ENCODE measurements at places on chromosomes 2 and 18.

- DNase-seq, result no peak
Observed at GRCh38 chr2:156177654-156178053, 154.9 kb downstream of the NR4A2 start.

GRCh38 chr2:57515366-57515765 lies 531.2 kb upstream of the VRK2 start:
- DNase-seq, result no peak

- DNase-seq, result no peak
Observed at GRCh38 chr2:115422004-115422634, 979.7 kb downstream of the DPP10 start.

GRCh38 chr2:29898999-29899398 lies 22.4 kb downstream of the ALK start:
- no peak for DNase-seq

- peak; percentile 66 for DNase-seq
Observed at GRCh38 chr2:20050104-20050645, 1.3 kb downstream of the LAPTM4A start.

DNA sequence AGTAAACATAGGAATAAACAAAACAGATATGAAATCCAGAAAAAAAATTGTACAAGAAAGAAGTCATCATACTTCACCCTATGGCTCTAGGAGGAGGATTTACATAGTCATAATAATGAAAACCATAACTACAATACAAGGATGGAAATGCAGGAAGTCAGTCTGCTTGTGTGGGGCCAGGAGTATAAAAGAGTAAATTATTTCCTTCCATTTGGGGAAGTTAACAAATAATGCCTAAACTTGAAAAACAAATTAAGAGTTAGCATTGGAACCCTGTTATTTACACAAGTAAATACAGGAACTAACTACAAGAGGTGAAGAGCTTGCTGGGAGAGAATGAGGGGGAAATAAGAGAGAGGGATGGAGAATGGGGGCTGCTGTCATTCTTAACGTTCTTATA lies 15.4 kb downstream of the TMEM163 start:
- no peak for DNase-seq

DNA sequence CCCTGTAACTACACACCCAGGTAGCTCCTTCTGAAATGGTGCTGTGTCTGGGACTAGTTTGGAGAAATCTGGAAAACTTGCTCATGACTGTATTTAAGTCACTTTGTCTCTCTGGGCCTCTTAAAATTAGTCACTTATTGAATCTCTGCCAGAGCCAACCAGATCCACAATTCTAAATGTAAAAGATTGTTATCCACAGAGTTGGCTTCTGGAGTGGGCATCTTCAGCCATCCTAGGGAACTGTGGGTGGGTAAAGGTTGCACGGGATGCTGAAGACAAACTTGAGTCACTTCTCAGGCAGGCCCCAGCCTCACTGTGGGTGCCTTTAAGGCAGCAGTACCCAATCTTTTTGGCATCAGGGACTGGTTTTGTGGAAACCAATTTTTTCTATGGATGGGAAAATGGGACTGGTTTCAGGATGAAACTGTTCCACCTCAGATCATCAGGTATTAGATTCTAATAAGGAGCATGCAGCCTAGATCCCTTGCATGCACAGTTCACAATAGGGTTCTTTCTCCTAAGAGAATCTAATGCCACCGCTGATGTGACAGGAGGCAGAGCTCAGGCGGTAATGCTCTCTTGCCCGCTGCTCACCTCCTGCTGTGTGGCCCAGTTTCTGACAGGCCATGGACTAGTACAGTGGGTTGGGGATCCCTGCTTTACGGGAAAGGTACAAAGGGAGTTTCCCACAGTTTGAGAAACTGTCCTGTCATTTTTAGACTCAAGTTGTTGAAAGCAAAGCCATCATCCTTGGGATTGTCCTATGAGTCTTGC lies 98.3 kb upstream of the SPRED2 start:
- no peak for DNase-seq

DNA sequence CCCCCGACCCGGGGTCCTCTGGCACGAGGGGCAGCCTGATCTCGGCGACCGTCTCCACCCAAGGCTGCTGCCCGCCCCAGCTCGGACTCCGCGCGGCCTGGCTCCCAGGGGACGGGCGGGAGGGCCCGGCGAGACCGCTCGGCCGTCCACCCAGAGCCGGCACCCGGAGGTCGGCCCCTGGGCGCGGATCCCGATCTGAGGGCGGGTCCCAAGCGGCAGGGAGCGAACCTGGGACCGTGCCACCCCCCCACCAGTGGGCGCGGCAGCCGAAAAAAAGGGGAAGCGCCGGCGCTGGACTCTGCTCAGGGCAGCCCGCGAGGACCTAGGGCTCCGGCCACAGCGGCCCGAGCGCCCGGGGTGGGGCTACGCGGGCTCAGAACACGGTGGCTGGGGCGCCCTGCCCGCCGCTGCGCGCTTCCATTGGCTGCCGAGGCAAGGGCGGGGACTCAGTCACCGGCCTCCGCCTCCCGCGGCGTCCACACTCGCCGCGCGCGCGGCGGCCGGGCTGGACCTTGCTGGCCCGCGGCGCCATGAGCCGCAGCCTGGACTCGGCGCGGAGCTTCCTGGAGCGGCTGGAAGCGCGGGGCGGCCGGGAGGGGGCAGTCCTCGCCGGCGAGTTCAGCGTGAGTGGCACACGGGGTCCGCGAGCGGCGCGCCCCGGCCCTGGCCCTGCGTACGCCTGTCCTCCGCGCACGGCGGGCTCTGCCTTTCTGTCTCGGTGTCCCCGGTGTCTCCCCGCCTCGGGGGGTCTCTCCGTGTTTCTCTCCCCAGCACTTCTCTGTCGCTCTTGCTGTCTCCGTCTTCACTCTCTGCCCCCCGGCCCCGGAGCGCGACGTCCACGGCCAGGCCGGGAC lies at the start of gene PTPN18:
TSS of gene PTPN18 (plus strand) at position 479 of the 854 bp plus-strand sequence. CDS start at position 531, 52 bp downstream.
- DNase-seq, result peak; percentile 84

GRCh38 chr2:29662861-29663260 lies 258.5 kb downstream of the ALK start:
- DNase-seq, result peak; percentile 36

- DNase-seq, result no peak
Observed at GRCh38 chr18:32612651-32613050, 142.0 kb upstream of the GAREM1 start.

DNA sequence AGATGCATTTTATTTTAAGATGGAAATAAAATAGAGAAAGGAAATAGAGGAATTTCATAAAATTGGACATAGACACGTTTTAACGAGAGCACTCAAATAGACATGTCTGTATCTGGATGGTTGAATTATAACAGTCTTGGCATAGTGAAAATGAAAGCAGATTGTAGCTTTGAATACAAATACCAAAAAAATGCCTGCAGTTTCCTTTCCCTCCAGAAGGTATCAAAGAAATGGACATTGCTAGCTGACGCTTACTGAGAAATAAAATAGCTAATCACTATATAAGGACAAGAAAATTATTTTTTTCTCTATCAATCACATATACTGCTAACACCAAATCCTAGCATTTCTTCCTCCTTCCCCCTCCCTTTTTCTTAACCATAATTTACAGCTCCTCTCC lies 11.4 kb upstream of the MAPRE2 start:
- DNase-seq, result no peak

GRCh38 chr2:241799522-241800197 lies 9.3 kb upstream of the NEU4 start:
- no peak for DNase-seq

- peak; percentile 72 for DNase-seq
Observed at GRCh38 chr2:61707984-61708852, 145.6 kb downstream of the FAM161A start.

GRCh38 chr2:3970791-3971651 lies 267.6 kb downstream of the DCDC2C start:
- no peak for DNase-seq

GRCh38 chr2:38176619-38177021 lies 100.7 kb upstream of the CYP1B1 start:
- DNase-seq, result peak; percentile 99

GRCh38 chr2:72958542-72959385 lies 41.4 kb downstream of the EMX1 start:
- no peak for DNase-seq

DNA sequence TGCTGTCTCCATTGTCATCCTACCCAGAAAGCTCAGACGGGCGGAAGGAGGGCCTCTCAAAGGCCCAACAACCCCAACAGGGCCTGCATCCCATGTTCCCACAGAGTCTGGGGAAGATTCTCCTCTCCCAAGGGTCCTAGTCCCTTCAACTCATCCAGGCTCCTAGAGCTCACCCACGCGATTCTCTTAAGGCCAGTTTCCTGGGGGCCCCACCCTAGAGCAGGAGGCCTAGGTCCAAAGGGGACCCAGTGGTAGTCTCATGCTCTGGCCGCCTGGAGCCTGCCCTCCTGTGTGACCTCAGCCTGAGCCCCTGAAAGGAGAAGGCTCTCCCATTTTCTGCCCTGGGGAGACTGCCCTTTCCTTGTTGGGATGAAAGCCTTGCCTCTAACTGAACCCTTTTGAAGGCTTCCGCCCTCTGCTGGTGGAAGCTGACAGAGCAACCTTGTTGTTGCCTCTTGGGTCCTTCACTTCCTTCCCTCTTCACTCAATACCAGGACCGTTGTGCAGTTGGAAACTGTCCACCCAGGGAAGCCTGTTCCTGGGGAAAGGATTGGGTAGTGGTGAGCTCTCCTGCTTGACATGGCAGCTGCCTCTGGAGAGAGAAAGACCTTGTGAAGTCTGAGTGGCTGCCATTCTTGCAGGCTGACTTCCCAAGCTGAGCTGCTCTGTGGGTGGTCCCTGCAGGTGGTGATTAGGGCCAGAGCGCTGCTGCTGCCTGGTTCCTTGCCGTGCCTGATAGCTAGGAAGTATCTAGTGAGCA lies 86.0 kb upstream of the ALPP start:
- peak; percentile 56 for DNase-seq

GRCh38 chr2:23367760-23368159 lies 17.2 kb upstream of the KLHL29 start:
- peak; percentile 42 for DNase-seq

- DNase-seq, result no peak
Observed at GRCh38 chr18:52764316-52764715, 424.3 kb downstream of the DCC start.

DNA sequence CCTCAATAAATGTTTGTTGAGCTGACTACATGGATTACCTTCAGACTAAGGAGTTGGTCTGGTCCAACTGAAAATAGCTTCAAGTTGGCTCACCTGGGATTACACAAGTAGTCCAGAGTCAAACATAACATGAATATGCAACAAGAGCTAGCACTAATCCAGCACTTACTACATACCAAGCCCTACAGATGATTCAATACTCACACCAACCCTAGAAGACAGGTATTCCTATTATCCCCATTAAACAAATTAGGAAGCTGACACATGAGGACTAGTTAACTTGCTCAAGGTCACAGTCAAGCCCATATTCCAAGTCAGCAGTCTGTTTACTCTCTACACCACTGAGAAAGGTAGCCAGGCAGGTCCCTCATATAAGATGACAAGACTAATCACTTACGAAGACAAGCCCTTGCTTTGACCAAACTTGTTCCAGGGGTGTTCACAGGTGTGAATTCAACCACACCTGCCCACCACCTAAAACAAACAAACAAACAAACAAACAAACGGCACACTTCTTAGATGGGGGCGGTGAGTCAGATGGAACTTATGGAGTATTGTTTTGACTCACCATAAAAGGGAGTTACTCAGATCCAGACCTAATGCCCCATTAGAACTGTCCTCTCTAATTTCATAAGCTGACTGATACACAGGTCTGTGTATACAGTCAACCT lies 29.1 kb downstream of the TMEM131 start:
- peak; percentile 49 for DNase-seq

GRCh38 chr2:109396202-109397180 lies 217.3 kb downstream of the SEPTIN10 start:
- peak; percentile 26 for DNase-seq

GRCh38 chr2:9285921-9286320 lies 79.3 kb downstream of the ASAP2 start:
- no peak for DNase-seq

- DNase-seq, result peak; percentile 62
Observed at GRCh38 chr2:101806123-101806522, 108.6 kb downstream of the MAP4K4 start.

DNA sequence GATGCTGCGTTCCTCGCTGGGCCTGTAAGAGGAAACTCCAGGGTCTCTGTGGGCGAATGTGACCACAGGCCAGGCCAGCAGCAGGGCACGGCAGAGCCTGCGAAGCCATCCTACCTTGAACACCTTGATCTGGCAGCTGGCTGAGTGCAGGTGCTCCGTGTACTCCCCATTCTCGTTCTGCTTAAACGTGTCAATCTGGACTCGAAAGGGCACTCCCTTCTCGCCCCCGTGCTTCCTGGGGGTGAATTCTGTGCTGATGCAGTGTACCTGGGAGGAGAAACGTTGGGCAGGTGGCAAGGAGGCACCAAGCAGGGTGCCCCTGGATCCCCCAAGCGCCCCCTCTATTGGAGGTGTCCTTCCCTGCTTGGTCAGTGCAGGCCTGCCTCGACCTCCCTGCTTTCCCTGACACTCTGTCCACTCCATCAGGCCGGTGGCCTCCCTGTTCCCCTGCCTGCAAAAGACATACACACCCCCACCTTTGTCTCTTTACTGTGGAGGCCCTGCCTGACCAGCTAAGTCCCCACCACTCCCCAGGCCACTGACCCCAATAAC lies 38.2 kb downstream of the TFCP2L1 start:
- DNase-seq, result no peak

- no peak for DNase-seq
Observed at GRCh38 chr2:105541189-105542050, 142.6 kb upstream of the FHL2 start.

DNA sequence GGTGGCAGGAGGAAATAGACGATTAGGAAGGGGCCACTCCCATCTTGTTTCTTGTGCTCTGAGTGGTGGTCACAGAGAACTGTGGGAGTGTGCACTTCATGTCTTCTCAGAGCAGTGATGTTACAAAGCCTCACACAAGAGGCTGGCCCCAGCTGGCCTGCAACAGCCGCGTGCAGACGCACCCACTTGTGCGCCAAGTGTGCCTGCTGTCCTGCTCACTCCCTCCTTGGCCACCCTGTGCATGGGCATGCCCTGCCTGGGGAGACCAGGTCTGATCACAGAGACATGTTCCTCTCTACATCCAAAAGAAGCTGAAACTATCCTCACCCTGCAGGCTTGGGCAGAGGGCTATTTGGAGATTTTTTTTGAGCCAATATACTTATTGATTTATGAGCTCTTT lies 108.4 kb downstream of the MRO start:
- no peak for DNase-seq

DNA sequence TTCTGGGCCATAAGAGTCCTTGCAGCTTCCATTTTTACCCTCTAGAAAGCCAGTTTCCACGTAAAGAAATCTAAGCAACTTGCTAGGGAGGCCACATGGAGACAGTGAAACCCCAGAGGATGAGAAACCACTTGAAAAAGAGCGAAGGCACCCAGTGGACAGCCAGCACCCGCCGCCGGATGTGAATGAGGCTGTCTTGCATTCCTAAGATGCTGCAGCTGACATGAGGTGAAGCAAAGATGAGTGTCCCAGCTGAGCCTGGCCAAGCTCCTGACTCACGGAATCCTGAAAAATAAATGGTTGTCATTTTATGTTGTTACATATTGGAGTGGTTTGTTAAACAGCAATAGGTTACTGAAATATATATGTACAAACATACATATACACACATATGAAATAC lies 65.9 kb upstream of the STPG4 start:
- DNase-seq, result peak; percentile 91
